Activated CD4-positive, alpha-beta T cell treated with anti-CD3 and anti-CD28 coated beads, Interleukin-2, amount 50 U/mL, for 48 hours (primary cell): ENCODE measurements at places on chromosomes 12 and 14.

DNA sequence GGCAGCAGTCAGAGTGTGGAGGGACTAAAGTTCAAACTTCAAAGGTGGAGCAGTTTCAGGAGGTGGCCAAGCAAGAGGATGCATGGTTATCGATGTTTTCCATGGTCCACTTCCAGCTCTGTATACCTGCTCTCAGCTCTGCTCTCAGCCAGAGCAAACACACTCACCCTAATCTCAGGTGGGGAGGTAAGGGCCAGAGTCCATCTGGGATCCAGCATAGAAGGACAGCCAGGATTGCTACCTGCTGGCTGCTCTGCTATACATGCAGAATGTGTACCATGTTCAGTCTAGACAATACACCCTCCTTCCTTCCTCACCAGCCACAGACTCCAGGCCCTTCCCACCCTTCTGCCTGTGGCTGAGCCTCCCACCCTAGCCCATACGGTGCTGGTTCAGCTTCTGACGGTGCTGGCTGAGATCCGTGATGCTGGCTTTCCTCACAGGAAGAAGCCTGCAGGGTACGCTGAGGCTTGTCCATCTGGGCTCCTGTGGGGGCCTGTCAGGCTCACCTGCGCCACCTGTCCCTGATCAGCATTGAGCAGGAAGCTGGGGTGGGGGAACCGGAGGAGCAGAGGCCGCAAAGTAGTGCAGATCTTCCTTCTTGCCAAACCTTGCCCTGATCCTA, 2.4 kb downstream of the CBLN3 start:
- DNase-seq: no peak

DNA sequence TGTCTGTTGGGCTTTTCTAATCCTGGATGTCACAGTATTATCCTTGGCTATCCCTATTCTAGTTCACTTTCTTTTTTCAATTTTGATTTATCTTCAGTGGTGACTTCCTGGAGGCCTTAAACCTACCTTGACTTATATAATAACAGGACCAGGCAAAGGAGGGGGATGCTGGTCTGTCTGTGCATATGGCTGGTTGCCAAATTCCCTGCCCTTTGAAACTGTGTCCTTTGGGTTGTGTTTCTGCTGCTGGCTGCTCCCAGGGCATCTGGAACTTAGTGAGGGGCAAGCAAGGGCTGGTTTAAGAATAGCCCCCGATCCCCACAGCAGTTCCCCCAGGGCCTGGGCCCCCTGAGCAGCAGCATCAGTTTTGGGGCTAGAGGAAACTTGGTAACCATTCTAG, 96.0 kb upstream of the MAX start:
- DNase-seq: no peak

DNA sequence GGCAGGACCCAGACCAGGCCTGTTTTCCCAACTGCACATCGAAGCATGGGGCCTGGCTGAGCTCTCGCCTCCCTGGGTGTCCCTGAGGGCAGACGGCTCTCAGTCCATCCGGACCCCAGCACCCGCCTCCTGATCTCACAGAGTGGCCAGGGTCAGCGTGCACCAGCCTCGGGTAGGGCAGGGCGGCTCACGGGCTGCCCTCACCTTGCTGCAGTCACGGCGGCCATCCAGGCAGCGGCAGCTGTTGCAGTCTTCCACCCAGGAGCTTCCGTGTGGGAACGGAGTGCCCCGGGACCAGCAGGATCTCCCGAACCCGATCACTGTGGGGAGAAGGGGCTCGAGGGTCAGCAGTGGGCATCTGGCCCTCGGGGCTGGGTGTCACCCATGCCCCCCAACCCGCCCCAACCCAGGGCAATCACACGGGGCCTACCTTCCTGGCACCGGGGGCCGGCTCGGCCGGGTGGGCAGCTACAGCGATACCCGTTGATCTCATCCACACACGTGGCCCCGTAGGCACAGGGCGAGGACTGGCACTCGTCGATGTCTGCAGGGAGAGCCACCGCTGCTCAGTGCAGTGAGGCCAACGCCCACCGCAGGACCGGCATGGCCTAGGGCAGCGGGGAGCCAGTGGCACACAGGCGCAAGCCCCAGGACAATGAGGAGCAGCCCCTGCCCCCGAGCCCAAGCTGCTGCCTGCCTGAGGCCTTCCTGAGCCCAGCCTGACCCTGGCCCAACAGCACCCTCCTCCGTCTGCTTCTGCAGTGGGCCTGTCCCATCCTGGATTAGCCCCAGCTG, 22.2 kb downstream of the JAG2 start:
- no peak for DNase-seq

- DNase-seq: no peak
Observed at GRCh38 chr14:94676495-94677185, 64.4 kb downstream of the SERPINA3 start.

DNA sequence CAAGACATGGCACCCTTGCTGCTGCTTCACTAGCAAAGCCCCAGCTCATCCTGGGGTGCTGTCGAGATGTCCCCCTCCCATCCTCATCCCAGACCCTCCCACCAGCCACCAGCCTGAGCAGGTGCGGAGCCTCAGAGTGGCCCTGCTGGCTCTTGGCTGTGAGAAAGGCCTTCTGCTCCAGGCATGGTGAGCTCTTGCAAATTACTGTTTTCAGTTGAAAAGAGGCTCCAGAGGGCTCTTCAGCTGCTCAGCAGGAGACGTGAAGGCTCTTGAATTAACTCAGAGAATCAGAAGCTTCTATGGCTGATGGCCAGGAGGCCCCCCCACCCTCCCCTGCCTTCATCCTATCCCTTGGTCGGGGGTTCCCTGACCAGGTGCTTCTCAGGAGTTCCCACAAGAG, 44.1 kb downstream of the WSCD2 start:
- no peak for DNase-seq
